ENCODE measurements at places on chromosomes 7 and 10.

- DNase-seq = no peak
Observed at GRCh38 chr7:7895754-7896153, 72.8 kb upstream of the GLCCI1 start.

DNA sequence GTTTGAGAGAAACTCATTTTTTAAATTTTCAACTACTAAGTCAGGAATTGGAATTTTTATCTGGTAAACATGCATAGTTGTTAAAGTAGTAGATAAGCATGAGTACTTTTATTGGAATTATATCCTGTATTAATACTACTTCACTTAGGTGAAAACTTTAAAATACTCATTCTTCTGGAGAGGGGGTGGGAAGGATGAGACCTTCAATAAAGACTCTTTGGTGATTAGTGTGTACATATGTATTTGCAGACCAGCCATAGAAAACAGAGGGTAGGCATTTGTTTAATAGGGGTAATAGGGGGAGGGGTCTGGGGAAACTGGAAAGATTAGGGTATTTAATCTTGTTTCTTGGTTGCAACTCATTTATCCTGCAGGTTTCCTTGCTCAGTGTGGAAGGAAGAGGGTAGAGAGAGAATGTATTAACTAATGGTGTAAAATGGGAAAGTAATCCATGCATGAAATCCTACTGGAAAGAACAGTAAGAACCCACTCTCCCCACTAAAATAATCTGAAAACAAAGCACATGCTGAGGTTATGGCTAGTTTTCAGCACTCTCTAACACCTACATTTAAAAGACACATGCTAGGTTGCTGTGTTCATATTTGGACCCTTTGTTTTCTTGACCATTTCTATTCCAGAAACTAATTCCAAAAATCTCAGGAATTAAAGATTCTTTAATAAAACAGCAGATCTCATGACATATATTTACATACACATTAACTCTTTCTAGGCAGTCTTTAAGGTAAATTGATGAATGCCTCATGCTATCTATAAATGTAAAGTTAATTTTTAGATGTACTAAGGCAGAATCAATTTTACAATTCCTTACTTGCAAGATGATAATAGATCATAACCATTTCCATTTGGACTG, 6.2 kb upstream of the IGF2BP3 start:
- DNase-seq = no peak

GRCh38 chr7:77458786-77459185, 42.6 kb upstream of the GSAP start:
- no peak for DNase-seq

DNA sequence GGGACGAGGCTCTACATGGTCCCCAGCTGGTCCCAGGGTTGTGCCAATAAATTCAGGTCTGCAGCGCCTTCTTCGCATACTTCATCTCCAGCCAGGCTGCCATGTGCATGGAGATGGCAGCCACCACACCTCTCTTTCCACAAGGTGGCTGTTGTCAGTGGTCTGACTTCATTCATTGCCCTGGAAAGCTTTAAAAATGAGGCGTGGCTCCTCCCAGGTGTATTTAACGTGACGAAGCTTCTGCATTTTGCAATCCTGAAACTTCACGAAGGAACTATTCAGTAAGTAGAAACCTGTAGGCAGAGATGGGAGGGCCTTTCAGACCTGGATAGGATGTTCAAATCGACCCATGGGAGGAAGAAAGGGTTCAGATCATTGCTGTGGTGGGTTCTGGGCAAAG, 53.7 kb downstream of the PFKFB3 start:
- no peak for DNase-seq

DNA sequence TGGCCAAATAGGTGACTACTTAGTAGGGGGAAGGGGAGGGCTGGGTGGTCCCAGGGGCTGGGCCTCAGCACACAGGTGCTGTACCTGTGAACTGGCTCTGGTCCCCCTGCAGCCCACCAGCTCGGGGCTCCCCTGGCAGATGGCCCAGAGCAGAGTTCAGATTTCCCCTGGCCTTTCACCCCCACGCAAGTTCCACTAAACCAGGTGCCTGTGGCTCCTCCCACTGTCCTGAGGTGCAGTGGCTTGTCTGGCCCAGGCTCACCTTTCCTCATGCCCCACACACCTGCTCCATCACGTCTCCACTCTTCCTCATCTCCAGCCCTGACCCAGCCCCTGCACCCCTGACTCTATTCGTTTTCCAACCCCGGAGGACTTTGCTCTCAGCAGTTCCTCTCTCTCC, 47.3 kb upstream of the OPALIN start:
- DNase-seq = no peak

GRCh38 chr7:98211221-98211675, at the start of gene BHLHA15:
Gene BHLHA15 (plus strand): TSS chr7:98211439. CDS start chr7:98212310, 871 bp downstream.
- DNase-seq = peak; percentile 68

DNA sequence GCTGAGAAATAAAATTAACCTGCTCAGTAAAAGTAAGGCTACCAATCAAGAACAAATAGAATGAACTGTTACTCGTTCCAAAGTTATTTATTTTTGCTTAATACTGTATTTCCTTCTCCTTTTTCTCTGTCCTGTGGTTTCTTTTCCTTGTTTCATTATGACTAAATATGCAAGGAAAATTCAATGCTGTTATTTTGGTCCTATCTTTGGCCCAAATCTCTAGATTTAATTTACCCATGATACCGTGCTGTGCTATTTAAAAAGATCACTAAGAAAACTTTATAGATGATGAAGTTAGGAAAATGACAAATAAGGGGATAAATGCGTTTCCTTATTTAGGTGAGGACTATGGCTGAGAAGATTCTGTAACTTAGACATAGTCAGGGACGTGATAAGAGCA, 45.3 kb upstream of the FAM133B start:
- DNase-seq = no peak

DNA sequence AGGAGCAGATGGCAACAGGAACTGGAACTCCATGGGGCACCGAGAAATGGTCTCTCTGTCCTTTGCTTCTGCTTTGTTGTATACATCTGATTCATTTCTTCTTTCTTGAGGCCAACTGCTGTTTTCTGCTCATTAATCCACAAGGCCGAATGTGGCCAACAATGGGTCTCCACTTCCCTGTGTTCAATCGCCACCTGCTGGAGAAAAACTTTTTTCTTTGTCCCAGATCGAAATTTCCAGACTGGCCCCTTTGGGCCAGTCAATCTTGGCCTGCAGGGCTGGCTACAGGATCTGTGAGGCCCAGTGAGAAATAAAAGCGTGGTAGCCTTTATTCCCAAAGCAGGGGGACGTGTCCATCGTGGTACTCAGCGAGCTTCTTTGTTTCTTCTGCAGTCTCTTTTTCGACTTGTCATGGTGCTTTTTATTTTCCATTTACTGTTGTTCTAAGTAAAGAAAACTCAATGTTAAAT, 58.8 kb downstream of the PARP12 start:
- peak; percentile 54 for DNase-seq

DNA sequence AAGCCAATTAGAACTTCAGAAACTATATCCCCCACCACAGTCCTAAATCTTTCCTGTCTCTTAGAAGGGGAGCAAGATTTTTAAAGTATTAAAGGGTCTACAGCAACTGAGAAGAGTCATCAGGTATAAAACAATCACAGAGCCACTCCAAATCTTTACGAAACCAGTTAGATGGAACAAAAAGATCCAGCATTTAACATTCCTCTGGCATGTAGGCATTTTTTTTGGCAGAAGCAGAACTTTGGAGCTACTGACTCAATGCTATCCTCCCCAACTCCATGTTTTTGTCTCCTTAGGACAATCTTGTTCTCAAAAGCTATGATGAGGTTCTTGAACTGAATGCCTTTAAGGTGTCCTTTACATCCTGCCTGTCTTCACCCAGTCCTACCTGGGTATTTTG, 333.3 kb downstream of the PRPF18 start:
- no peak for DNase-seq

DNA sequence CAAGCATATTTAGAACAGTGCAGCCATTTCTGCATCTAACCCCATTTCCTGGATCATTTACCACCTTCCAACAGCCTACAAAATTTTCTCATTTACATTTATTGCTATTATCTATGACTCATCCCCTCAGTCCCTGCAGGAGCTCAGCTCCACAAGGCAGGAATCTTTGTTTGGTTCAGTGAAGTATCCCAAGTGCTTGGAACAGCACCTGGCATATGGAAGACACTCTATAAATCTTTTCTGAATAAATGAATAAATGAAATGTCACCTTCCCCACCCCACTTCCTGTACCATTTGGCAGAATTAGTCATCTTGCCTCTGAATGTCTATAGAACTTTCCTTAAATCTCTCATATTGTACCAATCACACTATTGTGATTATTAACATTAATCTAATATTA, 110.7 kb downstream of the HIP1 start:
- no peak for DNase-seq

DNA sequence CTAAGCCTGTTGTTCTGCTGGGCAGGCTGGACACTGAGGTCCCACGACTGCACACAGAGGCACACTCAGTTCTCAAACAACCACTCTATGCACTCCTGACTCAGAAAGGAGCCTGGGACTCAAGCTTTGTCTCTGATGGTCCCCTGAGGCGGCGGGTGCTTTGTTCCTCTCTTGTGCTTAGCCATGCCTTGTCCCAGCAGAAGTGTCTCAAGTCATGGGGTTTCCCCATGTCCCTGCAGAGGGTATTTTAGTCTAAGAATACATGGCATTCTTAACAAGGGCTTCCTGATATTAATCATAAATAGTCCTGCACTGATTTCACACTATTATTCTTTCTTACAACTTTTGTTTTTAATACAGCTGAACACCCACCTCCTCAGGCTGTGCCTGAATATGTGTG, 72.5 kb downstream of the CXCL12 start:
- DNase-seq = no peak

DNA sequence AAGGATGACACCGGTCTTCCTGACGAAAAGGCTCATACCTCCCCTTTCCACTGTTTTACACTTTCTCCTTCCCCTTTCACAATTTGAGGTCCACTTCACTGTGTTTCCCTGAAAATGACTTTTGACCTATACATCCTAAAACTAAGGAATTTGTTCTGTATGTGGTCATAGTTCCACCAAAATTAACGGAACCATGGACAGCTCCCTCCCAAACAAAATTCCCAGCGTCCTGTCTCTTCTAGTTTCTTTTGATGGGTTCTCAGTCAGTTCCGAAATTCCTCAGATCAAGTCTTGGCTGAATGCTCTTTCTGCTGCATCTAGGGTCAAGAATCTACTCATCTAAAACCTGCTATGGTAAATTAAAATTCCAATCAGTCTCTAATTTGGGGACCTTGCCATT, 1191.9 kb downstream of the CNTNAP2 start:
- DNase-seq = no peak

DNA sequence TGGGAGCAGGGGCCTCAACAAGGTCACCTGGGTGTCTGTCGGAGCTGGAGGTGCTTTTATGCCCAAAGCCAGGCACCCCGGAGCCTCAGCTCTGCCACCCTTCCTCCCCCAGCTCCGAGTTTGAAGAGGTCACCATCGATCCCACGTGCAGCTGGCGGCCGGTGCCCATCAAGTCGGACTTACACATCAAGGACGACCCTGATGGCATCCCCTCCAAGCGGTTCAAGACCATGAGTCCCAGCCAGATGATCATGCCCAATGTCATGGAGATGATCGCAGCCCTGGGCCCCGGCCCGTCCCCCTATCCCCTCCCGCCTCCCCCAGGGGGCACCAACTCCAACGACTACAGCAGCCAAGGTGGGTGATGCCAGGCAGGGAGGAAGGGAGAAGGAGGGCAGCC, 41.3 kb upstream of the PPIF start:
- DNase-seq = no peak

GRCh38 chr10:132742837-132743194, 43.1 kb downstream of the NKX6-2 start:
- no peak for DNase-seq

- DNase-seq = no peak
Observed at GRCh38 chr10:19204246-19204917, 155.8 kb downstream of the MALRD1 start.

- no peak for DNase-seq
Observed at GRCh38 chr10:88800152-88801125, 2.1 kb upstream of the LIPM start.

- DNase-seq = no peak
Observed at GRCh38 chr7:106717955-106718871, 57.3 kb upstream of the CCDC71L start.

DNA sequence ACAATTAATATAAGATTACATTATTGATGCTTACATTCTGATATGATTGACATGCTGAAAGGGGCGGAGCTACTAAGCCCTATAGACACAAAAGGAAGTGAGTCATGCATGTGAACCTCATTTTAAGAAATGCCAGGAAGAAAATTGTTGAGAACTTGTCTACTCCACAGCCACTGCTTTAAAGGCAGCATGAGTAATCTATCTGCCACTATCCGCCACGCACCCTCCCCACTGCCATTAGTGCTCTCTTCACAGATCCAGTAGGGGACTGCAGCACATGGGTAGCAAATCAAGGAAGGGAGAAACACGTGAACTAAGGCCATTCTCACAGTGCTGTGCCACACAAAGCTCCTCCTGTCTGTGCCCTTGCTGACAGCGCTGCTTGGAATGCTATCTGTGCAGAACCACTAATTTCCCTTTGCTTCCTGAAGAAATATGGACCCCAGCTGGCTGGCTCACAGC, 524.8 kb downstream of the GRM8 start:
- no peak for DNase-seq

DNA sequence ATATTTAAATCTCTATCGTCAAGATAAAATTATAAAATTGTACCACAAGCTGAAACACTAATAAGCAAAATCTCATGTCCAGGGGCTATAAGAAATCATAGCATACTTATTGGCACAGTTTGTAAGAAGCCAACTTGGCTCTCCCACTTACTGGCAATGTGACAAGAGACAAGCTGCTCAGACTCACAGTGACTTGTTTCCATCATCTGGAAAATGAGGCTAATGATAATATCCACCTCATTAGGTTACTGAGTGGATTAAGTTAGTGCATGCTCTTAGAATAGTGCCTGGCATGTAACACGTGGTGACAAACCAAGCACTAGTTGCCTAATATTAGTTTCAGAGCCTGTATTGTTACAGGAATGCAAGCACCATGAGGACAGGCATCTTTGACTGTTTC, 234.4 kb downstream of the GLI3 start:
- DNase-seq = no peak

DNA sequence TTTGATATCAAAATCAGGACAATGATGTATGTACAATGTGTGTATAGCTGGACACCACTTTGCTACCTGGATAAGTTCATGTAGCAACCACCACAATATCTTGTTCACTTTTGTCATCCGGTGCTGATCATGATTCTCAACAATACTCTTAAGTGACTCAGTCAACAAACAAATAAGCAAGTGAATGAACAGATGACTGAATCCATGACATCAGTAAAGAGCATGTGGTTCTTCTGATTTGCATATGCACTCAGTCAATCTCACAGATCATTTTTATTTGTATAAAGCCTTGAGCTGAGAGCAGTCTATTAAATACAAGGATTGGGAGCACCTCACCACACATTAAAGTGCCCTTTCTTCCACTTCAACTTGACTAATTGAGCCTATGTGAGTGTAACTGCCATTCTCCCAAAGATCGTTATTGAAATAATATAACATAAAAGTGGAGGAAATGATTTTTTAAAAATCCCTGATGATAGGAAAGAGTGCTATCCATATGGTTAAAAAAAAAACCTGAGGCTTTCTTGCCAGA, 69.5 kb downstream of the NPSR1 start:
- DNase-seq = no peak

- DNase-seq = no peak
Observed at GRCh38 chr10:24114556-24114955, 94.4 kb upstream of the KIAA1217 start.

Measured in GM12892 (cell line).